ENCODE measurements at places on chromosomes 16 and 17. TPM values are rescaled to one million over a fixed set of nuclear protein-coding genes. Genes with fewer than 3 reads are reported as not detected.

The PDIA2 gene
- not detected for total RNA-seq

The ZG16B gene
- total RNA-seq: 1.2 TPM

The MYOCD gene
- not detected for total RNA-seq

DNA sequence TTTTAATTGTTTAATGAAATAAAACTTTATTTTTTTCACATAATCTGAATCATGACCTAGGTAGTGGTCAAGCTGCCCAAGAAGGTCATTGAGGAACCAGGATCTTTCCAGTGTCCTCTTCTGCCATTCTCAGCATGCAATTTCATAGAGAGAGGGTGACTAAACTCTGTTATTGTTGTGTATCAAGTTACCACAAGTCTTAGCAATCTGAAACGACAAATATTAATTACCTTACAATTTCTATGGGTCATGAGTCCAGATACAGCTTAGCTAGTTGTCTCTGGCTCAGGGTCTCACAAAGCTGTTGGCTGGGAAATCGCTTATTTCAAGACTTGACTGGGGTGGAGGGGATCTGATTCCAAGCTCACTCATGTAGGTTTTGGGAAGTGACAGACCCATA lies 37.6 kb downstream of the FTO start:
- DNase-seq: no peak

DNA sequence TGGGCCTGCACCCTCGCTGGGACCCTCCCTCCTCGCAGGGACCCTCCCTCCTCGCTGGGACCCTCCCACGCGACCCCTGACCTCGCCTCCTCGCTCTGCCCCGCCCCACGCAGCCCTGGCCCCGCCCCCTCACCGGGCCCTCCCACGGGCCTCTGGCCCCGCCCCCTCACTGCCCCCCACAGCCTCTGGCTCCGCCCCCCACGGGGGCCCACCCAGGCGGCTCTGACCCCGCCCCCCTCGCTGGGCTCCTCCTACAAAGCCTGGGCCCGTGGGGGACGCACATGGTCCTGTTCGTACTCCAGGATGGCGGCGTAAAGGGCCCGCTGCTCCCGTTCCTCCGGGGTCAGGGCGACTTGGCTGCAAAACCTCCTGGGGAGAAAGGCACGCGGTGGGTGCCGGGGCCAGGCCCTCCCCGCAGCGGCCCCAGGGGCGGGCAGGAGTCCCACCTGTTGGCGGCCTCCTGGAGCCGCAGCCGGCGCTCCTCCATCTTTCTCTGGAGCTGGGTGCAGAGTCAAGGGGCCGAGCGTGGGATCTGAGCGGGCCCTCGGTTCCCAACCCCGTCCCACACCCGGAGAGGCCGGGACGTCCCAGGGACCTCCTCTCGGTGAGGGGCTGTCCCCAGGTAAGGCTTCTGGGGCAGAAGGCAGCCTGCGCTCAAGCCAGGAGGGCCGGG lies 9.0 kb downstream of the VPS9D1 start:
- DNase-seq: peak; percentile 92

DNA sequence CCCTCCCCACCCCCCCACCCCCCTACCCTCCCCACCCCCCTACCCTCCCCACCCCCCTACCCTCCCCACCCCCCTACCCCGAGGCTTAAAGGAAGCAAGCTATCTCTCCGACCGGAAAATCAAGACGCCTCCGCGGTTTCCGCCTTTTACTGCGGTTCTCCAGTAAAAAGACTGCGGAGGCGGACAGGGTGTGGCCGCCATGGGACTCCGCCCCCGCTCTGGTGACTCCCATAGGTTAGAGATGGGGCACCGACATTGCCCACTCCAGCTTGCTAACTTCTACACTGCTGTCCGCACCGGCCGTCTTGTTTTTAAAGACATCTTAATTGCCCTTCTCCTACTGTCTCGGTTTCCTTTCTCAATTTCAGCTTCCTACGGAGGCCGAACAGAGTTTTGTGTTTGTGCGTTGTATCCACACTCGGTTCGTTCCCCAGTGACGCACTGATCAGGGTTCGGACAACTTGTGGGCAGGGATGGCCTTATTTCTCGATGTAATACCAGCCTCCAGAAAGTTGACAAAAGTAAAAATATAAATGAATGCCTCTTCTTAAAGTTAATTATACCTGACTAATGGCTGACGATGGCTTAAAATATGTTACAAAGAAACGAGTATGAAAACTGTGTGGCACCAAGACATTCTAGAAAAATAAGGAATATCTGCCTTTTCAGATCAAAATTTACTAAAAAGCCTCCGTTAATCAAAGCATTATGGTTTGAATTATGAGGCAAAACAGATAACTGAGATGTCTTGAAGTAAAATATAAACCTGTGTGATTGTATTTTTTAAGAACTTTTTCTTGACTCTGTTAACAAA lies 1.1 kb upstream of the ZNF200 start:
- peak; percentile 63 for DNase-seq

All from activated CD4-positive, alpha-beta T cell treated with anti-CD3 and anti-CD28 coated beads for 36 hours (primary cell).